ENCODE measurements at places on chromosomes 12 and 14. TPM values are rescaled to one million over a fixed set of nuclear protein-coding genes. Genes with fewer than 3 reads are reported as not detected.

DNA sequence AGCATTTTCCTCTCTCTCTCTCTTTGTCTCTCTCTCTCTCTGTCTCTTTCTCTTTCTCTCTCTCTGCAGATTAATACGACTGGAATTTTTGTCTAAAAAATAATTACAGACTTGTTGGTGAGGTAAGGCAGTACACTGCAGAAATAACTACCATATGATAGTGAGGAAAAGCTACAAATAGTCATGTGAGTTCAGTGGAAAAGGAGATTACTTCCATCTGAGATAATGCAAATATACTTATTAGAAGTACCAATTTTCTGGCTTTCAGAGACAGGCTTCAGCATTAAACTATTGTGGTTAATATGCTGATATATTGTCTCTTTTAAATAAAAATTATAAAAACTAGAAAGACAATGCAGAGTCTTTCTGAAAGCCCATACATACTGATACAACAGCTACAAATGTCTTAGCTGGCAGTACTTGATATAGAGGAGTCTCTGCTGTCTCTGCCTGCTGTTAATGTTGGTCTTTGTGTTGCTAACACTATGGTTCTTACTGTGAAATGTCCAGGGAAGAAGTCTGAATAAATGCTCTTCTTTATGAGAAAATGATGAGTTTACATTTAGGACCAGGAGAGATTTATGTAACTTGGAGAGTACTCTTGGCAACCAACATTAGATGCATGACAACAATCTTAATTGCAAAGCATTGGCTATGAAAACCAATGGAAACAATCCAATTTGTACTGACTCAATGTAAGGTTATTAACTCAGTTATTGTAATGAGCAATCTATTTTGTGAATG is 167.0 kb downstream of the LRFN5 start:
- no peak overlapping the region for H3K4me3 ChIP-seq
- no peaks in the 10 kb centered on the region for H3K4me1 ChIP-seq
- DNase-seq = no peak
- no peak overlapping the region for H3K27ac ChIP-seq
- no peaks in the 10 kb centered on the region for H3K36me3 ChIP-seq

DNA sequence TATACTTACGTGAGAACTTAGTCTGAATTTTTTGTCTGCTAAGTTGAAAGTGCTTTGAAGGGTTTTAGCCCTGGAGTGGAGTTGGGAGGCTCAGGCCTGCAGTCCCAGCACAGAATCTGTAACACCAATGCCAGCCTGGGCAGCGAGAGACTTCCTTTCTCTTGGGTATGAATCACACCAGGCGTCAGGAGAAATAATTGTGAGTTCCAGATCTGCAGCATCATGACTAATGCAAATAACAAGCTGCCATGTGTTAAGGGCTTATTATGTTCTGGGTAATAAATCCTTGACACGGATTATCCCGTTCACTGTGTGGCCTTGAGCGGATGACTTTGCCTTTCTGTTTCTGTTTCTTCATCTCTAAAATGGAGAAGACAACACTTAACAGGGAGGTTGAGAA is 70.6 kb downstream of the B4GALNT3 start:
- H3K4me1 ChIP-seq = no peaks in the 10 kb centered on the region
- no peaks in the 10 kb centered on the region for H3K36me3 ChIP-seq
- no peak overlapping the region for H3K4me3 ChIP-seq
- no peaks in the 10 kb centered on the region for H3K27me3 ChIP-seq
- DNase-seq = no peak

DNA sequence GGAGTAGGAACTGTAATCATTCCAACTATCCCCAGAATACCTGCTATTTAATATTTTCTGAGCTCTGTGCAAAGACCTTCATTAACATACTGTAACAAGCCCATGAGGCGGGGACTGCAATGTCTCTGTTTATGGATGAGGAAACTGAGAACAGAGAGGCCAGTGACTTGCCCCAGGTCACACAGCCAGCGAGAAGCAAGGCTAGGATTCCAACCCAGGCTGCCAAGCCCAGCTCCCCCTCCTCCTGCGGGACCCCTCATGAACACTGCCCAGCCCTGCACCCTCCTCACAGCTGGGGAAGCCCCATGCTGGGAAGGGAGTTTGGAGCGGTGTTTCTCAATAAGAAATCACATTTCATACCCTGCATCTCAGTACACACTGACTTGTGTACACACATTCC is 10.9 kb downstream of the HVCN1 start:
- H3K36me3 ChIP-seq = no peaks in the 10 kb centered on the region
- no peak overlapping the region for H3K4me3 ChIP-seq
- no peaks in the 10 kb centered on the region for H3K27me3 ChIP-seq
- no peaks in the 10 kb centered on the region for H3K4me1 ChIP-seq
- H3K27ac ChIP-seq = no peak overlapping the region
- DNase-seq = no peak

DNA sequence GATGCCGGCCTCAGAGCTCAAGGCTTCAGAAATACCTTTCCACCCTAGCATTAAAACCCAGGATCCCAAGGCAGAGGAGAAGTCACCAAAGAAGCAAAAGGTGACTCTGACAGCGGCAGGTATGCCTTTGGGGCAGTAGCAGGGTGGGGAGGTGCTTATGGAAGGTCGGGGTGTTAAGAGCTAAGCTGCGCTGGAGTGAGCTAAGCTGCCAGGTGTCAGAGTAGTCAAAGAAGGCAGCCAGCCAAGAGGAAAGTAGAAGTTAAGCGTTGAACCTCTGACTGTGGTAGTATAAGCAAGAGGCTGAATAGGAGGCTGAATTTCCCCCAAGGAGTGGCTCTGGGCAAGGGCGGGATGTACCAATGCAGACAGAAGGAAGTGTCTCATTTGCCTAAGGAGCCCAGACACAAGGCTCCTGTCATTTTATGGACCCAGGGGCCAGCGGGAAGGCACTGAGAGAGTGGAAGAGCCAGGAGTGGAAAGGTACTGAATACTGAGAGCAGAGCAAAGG is 29.2 kb downstream of the DYRK4 start:
- H3K36me3 ChIP-seq = no peaks in the 10 kb centered on the region
- H3K4me1 ChIP-seq = no peaks in the 10 kb centered on the region
- H3K27me3 ChIP-seq = no peaks in the 10 kb centered on the region
- H3K27ac ChIP-seq = no peak overlapping the region

DNA sequence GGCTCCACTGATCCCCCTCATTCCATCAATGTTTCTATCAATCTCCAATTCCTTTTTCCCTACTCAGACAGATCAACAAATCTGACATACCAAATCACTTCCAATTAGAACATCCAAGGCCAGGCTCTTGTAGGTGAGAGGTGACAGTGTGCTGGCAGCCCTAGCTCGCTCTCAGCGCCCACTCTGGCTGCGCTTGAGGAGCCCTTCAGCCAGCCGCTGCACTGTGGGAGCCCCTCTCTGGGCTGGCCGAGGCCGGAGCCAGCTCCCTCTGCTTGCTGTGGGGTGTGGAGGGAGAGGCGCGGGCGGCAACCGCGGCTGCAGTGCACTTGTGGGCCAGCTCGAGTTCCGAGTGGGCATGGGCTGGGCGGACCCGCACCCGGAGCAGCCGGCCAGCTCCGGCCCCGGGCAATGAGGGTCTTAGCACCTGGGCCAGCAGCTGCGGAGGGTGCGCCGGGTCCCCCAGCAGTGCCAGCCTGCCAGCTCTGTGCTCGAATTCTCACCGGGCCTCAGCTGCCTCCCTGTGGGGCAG is 6.0 kb upstream of the ITPR2 start:
- no peaks in the 10 kb centered on the region for H3K36me3 ChIP-seq
- no peak overlapping the region for H3K27ac ChIP-seq

- H3K36me3 ChIP-seq = no peaks in the 10 kb centered on the region
- H3K4me1 ChIP-seq = peaks cover 98% of the 10 kb centered on the region
- no peaks in the 10 kb centered on the region for H3K27me3 ChIP-seq
- H3K4me3 ChIP-seq = peak overlapping the region; percentile 58
- peak; percentile 86 for DNase-seq
These were observed 29.5 kb upstream of the RPLP0 start for GRCh38 chr12:120230326-120230973.

- H3K4me3 ChIP-seq = no peak overlapping the region
- peaks cover 6% of the 10 kb centered on the region for H3K4me1 ChIP-seq
- DNase-seq = no peak
- no peaks in the 10 kb centered on the region for H3K27me3 ChIP-seq
- H3K36me3 ChIP-seq = no peaks in the 10 kb centered on the region
These were observed 5.0 kb downstream of the PLEKHD1 start for GRCh38 chr14:69489495-69489894.

PTPRR gene
- total RNA-seq = 0.27 TPM
